SK-N-DZ (cell line): ENCODE measurements at places on chromosomes 3 and 15.
A peak's percentile ranks its signal among the peaks of the same experiment; 100 is the strongest.

GRCh38 chr3:107064405-107065060, 312.7 kb upstream of the CCDC54 start:
- DNase-seq = peak; percentile 69

DNA sequence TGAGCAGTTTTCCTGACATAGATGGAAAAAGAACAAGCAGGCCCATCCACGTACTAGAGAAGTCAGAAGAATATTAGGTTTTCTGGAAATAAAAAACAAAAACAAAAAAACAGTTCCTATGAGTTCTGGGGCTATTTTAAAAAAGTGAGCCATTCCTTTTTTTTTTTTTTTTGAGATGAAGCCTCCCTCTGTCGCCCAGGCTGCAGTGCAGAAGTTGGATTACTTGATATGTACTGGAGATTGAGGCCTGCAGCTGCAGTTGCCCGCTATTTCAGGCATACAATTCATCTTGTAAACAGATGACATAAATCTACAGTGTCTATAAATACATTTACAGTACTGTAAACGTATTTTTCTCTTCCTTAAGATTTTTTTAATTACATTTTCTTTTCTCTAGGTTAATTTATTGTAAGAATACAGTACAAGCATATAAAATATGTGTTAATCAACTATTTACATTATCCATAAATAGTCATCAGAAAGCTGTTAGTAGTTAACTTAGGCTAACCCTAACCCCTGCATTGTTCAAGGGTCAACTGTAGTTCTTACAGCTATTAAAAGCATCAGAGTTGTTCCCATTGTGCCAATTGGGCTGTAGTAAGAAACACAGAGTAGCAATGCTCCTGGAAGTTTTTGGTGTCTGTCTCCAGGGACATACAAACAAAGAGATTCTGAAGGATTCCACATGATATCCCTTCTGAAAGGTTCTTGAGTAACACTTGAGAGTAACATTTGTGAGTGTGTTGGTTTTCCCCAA, 11.2 kb upstream of the ACTL6A start:
- no peak for DNase-seq

GRCh38 chr15:41870689-41871081, 23.2 kb downstream of the SPTBN5 start:
- no peak for DNase-seq

- DNase-seq = no peak
Measured at GRCh38 chr3:18357747-18358146, 67.4 kb downstream of the SATB1 start.

DNA sequence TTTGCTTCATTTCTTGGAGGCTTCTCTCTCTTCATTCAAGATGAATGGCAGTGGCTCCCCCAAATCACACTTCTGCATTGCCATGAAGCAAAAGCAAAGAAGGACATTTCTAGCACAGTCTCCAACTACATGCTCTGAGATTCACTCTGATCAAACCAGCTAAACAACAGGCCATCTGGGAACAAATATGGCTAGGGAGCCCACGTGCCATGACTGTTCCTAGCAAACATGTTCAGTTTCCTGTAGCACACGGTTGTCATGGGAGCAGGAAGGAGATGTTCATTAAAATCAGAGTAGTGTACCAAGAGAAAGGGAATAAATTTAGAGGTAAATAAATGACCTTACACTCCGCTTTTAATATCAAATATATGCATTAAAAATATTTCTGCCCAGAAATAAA, 327.3 kb downstream of the GBE1 start:
- DNase-seq = no peak

- no peak for DNase-seq
Measured at GRCh38 chr3:185986198-185986777, 48.5 kb upstream of the TRA2B start.

GRCh38 chr3:8525893-8526292, 24.3 kb downstream of the LMCD1 start:
- DNase-seq = no peak

DNA sequence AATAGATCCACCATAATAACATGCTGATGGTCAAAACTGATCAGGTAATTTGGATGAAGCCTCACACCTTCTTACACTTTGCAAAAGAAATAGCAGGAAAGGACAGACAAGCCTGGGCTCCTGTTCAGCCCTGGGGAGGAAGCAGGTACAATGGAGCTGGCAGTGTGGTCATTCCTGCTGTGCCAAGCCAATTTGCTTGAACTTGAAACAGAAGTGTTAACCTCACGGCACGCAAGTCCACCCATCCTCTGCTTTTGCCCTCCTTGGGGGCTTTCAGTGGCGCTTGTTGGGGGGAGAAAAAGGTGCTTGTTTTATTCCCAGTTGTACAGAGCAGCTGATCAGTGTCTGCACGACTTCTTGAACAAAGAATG, 36.8 kb upstream of the RFTN1 start:
- DNase-seq = no peak

GRCh38 chr3:145620002-145620401, 541.0 kb downstream of the PLOD2 start:
- no peak for DNase-seq

DNA sequence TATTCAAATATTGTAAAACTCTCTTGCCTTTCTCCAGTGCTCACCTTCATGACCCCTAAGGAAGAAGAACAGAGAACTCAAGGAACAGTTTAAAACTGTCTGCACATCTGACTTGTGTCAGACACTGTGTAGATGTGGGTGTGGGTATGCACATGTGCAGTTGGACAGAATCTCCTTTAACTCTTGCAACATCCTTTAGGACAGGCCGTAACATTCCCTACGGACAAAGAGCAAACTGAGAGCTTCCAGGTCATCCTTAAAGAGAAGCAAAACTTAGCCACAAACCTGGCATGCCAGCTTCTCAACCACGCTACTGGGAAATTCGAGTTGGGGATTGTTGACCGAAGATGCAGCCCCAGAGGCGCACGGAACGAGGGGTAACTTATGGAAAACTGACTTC, 4.1 kb upstream of the SFMBT1 start:
- DNase-seq = no peak

DNA sequence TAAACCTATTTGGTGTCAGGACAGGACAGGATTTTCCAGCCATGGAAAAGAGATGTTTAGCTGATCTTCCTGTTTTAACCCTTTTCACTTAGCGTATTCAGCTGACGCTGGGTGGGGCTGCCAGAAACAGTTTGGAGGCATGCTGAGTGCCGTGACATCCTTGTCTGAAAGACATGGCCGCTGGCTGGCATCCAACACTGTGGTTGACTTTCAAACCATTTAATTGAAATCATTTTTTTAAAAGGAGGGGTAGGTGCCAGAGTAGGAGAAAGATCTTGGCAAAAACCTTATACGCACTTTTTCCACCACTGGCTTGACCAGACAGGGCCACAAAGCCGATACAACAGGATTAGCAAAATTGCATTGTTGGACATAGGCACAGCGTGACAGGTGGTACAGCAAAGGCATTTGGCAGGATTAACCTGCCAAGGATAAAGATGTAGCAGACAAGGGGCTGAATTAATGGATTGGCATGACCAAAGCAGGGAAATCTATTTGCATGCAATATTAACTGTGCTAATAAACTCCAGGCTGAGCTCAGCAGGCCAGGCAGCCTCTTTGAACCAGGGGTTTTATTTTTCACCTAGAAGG, 131.8 kb upstream of the TOPAZ1 start:
- no peak for DNase-seq

- DNase-seq = no peak
Measured at GRCh38 chr3:111314898-111315297, 227.1 kb upstream of the CD96 start.

DNA sequence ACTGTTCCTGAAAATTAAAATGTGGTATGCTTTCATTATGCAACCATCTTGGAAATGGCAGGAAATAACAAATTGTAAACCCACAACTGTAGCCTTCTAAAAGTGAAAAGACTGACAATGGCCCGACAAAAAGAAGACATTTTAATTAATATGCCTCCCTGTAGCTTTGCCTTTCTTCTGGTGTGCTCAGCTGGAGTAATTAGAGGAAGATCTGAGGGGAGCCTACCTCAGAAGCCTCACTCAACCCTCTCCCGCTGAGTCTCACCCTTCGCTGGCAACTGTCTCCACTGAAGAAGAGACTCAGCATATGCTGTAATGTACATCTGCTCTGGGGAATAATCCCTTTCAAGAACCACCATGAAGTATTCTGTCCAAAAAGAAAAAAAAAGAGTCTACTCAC, 104.7 kb upstream of the SETMAR start:
- DNase-seq = no peak

DNA sequence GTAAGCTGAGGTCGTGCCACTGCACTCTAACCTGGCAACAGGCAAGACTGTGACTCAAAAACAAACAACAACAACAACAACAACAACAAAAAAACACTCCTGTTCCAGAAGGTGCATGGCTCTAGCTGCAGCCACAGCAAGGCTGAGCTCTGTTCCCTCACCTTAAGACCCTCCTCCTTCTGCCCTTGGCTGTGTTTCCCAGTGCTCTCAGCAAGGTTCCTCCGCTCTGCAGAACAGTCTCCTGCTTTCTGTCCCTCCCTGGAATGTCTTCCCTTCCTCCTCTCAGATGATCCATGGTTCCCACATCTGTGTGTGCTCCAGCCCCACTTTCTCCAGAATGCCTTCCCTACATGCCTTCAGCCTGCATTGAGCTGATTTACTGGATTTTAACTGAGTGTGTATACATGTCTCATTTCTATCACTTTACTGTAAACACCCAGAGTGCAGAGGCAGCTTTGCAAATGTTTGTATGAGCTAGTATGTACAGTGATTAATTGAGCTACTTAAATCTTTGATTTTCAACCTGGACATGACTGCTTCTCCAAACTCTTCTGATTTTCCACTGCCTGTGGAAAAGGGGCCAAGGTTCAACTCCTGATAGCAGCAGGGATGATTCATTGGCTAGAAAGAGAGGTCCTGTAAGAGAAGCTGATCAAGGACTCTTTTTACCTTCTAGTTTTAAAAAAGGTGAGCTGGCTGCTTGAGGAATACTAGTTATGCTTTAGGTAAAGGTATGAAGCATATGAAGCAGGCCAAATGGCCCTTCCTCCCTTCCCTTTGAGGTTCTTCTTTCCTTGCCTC, 14.7 kb downstream of the ANKUB1 start:
- no peak for DNase-seq

- no peak for DNase-seq
Measured at GRCh38 chr3:47344971-47345370, 35.9 kb upstream of the PTPN23 start.

GRCh38 chr15:74414603-74415338, 19.0 kb downstream of the SEMA7A start:
- no peak for DNase-seq

DNA sequence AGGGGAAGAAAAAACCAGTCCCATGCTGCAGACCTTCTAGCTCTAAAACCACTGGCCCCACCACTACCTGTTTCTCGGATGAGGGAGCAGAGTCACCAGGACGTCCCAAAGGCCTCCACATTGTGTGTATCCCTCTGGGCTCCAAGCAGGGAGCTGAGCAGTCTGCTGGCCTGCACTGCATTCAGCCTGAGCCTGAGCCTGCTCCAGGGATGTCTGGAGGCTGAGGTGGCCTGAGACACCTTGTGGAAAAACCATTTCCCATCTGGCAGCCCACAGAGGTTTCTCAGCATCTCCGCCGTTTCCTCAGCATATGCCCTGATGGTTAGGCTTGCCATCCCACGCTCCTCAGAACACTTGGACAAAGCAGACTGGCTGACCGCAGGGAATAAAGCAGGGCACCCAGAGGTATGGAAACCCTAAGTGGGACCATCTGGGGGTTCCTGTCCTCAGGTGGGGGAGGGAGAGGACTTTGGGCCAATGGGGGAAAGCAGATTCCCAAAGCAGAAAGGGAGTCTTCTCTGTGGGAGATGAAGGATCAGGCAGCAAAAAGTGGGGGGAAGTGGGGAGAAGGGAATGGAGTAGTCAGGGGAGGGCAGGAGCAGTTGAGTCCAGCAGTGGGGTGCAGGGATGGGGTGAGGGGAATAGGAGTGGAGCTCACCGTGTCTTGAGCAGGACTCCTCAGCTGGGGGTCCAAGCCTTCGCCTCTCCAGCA, at the start of gene CILP:
Gene CILP (minus strand): TSS at position 704 of the 712 bp plus-strand sequence. CDS start 1,718 bp downstream, outside the sequence.
- no peak for DNase-seq

DNA sequence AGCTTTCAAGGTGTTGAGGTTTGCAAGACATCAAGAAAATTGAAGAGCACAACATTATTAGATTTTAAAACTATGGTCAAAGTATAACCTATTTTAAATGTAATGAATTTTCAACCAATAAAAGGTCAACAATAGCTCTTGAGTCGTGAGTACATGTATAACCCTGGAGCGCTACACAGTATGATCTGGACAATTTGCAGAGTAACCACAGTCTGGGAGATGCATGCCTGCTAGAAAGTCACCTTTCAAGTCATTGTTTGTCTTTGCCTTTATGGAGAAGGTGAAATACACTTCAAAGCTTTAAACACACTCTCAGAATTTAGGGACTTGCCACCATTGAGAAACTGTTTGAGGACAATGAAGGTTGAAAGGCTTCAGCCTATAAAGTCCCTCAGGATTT, 112.6 kb upstream of the ALCAM start:
- no peak for DNase-seq

DNA sequence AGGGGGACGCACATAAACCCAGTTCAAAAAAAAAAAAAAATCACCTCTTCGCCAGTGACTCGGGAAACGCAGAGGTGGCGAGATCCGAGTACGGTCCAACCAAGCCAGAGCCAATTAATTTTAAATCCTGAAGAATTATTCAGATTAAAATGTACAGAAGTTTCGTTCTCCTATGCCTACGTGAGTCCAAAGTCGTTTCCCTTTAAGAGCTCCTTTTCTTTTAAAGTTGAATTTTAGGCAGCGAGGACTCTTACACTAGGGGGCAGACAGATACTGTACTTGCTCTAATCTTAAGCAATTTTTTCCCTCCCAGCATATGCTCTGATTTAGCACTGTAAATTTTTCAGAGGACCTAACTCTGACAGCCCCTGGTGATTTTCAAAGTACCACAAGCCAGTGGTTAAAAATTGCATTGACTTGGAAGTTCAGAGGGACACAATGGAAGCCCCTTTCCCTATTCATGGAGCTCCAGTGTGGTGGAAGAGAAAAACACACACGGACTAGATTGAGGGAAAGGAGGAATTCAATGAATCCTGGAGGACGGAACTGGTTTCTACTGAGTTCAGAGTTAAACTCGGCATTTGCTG, 3.3 kb upstream of the NR2F2 start:
- DNase-seq = peak; percentile 80

GRCh38 chr3:172625404-172625803, 85.5 kb downstream of the NCEH1 start:
- no peak for DNase-seq

- no peak for DNase-seq
Measured at GRCh38 chr15:73341886-73342600, 26.7 kb downstream of the HCN4 start.

DNA sequence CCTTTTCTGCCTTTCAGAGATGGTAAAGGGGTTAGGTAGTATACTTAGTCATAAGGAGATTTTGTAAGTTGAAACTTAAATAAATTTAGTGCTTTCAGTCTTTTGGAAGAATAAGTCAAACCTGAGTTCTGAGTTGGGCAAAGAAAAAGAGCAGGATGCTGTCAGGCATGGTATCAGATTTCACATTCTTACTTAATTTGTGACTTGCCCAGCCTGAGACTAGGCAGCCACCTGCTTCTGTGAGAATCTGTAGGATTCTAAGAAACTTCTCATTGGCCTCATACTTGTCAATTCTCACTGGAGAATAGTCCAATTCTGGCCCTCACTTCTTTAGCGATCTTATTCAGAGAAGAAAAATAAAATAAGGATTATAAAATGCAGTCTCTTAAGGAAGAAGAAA, 577.5 kb downstream of the DIPK2A start:
- peak; percentile 74 for DNase-seq
